ENCODE measurements at places on chromosomes 6 and 20.

DNA sequence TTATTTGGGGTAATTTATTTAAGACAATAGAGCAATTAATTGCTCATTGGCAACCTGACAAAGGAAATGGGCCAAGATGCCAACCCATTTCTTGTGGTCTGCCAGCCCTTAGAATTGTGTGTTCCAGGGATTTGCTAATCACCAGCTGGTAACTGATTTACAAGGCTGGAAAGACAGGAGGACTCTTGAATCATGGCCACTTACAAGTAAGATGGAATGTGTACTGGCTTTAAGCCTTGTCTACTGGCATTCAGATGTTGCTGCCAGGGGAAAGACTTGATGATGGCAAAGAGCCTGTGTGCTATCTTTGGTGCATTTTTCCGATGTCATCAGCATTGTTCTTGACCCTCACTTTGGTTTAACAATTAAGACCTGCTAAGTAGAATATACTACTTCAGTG is 91.0 kb downstream of the BCKDHB start:
- DNase-seq: no peak

DNA sequence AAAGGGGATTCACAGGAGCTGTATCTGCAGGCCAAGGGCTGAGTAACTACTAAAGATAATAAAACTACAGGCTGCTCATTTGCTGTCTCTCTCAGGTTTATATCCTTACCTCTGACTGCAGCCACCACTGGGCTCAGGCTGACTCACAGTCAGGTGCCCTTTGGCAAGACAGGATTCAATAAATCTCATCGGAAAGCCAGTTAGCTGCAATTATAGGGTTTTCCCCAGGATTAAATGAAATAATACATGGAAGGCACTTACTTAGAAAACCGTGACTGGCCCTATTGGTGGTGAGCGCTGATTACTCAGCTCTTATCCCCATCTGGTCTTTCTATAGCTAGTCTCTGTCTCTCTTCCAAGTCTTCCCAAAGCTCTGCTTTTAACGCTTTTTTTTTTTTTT is 26.4 kb downstream of the RMND1 start:
- DNase-seq: no peak

DNA sequence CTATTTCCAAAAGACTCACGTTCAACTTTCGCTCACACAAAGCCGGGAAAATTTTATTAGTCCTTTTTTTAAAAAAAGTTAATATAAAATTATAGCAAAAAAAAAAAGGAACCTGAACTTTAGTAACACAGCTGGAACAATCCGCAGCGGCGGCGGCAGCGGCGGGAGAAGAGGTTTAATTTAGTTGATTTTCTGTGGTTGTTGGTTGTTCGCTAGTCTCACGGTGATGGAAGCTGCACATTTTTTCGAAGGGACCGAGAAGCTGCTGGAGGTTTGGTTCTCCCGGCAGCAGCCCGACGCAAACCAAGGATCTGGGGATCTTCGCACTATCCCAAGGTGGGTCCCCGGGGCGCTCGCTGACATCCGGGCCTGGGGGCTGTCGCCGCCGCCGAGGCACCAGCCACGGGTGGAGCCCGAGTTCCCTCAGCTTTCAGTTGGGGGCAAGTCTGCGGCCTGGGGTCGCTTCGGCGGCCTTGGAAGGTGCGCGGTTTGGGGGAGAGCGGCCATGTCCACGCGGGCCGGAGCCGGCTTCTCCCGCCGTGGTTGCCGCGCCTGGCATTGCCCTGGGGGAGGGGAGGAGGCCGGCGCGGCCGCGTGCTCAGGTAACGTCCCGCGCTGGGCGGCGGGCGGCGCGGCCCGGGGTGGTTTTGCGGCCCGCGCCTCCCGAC is 429 bp downstream of the AMD1 start:
- DNase-seq: peak; percentile 24

GRCh38 chr20:10239954-10240353 is 21.3 kb downstream of the SNAP25 start:
- DNase-seq: no peak

DNA sequence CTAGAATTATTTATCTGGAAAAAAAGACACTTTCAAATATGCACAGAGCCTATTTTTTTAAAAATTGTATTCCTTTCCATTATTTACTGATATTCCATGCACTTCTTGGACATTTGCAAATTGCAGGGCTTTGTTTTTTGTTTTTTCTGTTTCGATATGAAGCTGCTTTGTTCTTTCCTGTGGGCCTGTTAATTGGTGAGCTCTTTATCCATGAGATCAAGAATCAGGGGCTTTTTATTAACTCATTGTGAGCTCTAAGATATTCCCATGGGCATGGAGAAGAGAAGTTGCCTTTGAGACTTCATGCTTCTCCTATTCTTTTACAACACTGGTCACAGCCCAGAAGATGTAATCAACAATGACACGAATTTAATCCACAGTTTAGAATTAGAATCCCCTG is 145.1 kb downstream of the SAMD5 start:
- DNase-seq: no peak

GRCh38 chr20:652615-653109 is 338 bp downstream of the SRXN1 start:
- DNase-seq: no peak

- DNase-seq: no peak
These were observed 22.3 kb upstream of the LMBRD1 start for GRCh38 chr6:69819138-69819537.

DNA sequence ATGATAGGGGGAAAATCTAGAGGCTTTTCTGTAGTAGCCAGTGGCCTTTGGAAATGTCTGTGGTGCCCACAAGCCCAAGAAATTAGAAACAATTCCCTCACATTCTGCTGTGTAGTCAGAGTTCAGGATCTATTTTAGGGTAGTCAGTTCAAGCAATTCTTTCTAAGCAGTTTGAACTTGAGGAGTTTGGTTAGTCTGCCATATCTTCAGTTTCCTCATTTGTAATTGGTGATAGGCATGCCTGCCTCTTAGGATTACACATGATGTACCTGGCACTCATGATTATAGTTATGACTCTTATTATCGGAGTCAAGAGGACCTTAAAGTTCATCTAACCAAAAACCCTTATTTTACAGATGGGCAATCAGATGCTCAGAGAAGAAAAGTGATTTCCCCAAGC is 21.2 kb upstream of the MEP1A start:
- no peak for DNase-seq

DNA sequence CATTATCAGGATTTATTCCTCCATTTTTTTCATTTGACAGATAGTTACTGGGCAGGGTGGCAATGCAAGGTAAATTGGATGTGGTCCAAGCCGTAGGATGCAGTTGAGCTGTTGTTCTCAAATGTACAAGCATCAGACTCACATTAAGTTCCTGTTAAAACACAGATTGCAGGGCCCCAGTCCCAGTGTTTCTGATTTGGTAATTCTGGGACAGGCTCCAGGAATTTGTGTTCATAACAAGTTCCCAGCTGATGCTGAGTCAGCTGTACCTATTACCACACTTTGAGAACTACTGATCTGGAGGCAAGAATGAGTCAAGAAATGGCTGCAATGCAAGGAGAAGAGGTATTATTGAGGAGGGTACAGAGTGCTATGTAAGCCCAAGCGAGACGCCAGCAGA is 11.7 kb downstream of the TMEM244 start:
- no peak for DNase-seq

DNA sequence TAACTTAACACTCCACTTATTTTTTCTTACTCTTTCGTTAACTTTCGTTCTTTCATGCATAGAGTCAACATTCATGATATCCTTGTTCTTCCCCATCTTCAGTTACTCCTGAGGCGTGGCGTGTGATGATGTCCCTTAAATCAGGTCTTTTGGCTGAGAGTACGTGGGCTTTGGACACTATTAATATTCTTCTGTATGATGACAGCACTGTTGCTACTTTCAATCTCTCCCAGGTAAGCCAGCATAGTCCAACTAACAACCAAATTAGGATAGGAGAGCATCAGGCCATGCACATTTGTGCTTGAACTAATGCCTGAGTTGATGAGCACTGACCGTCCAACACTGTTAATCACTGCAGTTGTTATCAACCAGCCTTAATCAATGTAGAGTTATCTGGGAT is 119.6 kb downstream of the TMEM242 start:
- DNase-seq: no peak

DNA sequence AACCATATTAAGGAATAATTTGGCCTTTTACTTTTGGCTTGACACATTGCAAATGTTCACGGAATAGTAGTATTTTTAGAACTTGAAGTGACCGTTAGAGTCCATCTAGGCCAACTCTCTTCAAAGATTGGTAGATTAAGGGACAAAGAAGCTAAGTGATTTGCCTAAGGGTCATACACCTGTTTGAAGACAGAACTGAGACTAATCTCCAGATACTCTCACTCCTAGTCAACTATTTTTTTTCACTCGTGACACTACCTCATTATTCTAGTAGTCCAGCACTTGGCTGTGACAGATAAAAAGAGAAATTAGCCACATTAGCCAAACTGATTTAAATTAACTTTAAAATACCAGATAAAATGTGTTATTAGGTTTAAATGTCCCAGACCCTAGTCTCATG is 10.6 kb downstream of the ACSS2 start:
- DNase-seq: no peak

DNA sequence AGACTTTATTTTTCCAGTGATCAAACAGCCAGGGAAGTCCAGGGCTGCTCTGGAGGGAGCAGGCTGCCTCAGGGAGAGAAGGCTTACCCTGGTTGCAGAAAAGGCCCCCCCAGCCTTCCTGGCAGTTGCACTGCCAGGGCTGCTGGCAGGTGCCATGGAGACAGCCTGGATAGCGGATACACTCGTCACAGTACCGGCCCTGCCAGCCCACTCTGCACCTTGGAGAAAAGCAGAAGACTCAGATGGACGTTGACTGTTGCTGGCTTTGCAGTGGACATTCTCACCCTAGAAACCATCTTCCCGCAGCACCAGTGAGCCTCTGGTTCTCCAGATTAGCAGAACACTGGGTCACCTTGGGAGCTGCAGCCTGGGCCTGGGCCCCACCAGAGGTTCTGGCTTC is 5.4 kb downstream of the DLL1 start:
- DNase-seq: no peak

DNA sequence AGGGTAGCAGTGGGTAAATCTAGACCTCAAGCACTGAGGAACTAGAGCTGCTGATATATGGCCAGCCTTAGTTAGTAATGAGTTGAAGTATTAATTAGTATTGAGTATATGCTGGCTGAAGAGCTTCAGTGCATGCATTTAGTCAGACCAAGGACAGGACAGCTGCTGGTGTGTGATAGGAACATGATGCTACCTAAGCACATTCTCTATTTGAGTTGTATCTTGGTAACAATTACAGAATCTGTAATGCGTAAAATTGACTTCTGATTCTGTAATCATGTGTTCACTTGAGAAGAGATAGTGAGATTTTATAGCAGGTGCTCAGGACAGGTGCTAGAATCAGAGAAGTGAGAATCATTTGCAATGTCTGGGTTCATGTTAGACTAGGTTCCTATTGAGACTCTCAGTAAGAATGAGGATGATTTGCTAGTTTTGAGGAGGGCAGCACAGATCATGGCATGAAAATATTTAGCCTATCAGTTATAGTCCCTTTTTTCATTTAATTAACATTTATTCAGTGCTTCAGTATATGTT is 369.4 kb upstream of the HS3ST5 start:
- DNase-seq: no peak

- no peak for DNase-seq
These were observed 29.1 kb downstream of the TRAM2 start for GRCh38 chr6:52547647-52548352.

GRCh38 chr6:7691675-7692452 is 34.0 kb upstream of the BMP6 start:
- DNase-seq: no peak

DNA sequence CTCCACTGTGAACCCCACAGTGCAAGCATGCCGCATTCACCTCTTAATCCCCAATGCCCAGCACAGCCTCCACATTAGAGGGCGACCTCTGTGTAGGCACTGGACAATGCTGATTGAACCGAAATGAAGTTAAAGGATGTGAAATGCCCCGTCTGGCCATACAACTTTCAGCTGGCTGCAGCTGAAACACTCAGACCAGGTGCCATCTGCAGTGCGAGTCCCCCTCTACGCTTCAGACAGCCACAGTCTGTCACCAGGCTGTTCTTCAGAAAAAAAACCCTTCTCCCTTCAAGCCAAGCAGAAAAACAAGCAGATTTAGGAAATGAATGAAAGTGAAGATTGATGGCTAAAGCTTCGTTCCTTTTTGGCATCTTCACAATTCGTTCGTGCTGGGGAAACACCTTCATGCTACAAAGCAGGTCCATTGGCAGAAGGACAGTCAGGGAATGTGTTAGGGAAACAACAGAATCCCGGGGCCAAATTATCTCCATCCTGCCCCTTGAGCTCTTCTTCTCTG is 44.7 kb downstream of the TNFAIP3 start:
- no peak for DNase-seq

DNA sequence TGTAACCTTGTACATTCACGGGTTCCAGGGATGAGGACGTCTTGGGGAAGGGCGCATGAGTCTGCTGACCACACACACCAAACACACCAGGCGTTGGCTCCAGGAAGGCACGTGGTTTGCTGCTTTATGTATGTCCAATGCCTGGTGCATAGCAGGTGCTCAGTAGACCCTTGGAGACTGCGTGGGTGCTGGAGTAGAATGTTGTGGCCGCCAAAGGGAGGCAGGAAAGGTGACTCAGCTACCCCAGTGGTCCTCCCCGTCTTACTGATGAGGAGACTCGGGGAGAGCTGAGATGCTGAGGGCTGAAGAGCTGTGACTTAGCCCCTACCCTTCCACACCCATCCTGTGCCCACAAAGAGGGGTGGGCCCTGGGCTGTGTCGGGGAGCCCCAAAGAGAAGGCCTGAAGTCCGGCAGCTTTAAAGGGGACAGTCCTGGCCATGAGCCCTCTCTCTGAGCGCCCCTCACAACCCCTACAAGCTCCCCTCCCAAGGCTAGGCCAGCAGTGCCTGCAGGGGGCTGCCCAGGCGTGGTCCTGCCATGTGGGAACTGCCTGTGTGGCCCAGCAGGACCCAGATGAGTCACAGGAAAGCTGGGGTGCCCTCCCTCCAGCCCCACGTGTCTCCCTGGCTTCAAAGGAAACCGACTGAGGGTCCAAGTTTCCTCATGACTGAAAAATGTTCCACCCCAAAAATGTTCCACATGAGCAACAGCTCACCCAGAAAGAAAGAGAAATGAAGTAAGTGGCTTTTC is 28.0 kb upstream of the PTGIS start:
- DNase-seq: no peak

- DNase-seq: no peak
These were observed 110.0 kb downstream of the ATG5 start for GRCh38 chr6:106215608-106216007.

DNA sequence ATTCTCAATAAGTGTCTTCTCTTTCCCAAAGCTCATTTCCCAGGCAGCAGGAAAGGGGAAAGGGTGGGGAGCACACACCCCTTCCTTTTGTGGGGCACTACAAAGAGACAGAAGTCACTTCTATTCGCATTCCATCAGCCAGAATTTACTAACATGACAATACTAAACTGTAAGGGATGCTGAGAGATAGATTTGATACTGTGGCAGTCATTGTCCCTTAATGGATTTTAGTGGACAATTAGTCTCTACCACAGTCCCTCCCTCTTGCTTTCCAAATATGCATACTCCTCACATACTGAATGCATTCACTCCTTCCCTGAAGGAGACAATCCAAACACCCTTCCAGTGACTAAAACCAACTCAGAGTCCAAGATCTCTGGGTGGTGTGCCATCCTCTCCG is 50.5 kb downstream of the ABRACL start:
- no peak for DNase-seq

- no peak for DNase-seq
These were observed 23.1 kb upstream of the HMGN3 start for GRCh38 chr6:79257381-79258205.

- no peak for DNase-seq
These were observed 2.8 kb downstream of the HMGA1 start for GRCh38 chr6:34239500-34239825.
